NCI-H1930 (cell line): ENCODE measurements at places on chromosomes 6 and 20.

- DNase-seq = no peak
These were observed 86.6 kb upstream of the TOP1 start for GRCh38 chr20:40942006-40942405.

DNA sequence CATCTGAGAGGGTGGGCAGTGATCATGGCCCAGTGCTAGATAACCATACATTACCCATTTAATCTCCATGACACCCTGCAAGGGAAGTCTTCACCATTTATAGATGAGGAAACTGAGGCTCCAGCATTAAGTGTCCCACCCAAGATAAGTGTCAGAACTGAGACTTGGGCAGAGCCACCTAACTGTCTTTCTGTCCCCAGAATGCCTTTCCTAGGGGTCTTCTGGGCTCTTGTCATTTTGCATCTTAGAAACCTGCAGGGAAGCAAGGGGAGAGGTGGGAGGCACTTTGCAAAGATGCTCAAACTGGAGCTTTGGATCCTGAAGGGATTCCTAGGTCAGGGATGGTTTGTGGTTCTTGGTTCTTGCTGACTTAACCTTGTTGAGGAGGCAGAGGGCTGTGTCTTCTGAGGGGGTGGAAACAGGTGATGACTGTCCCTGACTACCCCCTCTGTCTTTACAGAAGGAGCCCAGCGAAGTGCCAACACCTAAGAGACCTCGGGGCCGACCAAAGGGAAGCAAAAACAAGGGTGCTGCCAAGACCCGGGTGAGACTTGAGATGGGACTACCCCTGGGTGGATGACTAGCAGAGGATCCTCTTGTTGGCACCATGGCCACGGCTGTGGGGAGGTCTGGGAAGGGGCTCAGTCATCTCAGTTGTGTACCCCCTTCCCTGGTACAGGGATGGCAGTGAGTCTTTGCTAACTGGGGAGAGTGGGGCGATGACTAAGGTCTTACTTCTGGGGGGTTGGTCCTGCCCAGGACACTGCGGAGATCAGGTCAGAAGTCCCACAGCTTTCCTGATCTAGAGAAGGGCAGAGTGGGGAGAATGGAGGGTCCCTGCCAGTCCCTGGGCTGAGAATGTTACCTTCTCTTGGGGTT is 5.8 kb downstream of the HMGA1 start:
- no peak for DNase-seq

GRCh38 chr6:68194846-68195478 is 440.1 kb upstream of the ADGRB3 start:
- no peak for DNase-seq

GRCh38 chr20:62181808-62182207 is 1.0 kb upstream of the MTG2 start:
- no peak for DNase-seq

GRCh38 chr6:108585921-108586536 is 25.3 kb downstream of the FOXO3 start:
- no peak for DNase-seq

- no peak for DNase-seq
These were observed 1.9 kb downstream of the PPP1R18 start for GRCh38 chr6:30684386-30685156.

DNA sequence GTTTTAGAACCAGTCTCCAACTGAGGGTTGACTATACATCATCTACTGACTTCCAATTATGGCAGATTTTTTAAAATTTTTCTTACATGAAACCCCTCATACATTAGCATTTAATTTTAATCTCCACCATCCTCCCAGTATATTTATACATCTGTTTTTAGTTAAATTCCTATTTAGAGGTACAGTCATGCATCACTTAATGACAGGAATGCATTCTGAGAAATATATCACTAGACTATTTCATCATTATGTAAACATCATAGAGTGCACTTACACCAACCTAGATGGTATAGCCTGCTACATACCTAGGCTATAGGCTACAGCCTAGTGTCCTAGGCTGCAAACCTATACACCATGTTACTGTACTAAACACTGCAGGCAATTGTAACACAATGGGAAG is 316.7 kb upstream of the MARCKS start:
- no peak for DNase-seq

DNA sequence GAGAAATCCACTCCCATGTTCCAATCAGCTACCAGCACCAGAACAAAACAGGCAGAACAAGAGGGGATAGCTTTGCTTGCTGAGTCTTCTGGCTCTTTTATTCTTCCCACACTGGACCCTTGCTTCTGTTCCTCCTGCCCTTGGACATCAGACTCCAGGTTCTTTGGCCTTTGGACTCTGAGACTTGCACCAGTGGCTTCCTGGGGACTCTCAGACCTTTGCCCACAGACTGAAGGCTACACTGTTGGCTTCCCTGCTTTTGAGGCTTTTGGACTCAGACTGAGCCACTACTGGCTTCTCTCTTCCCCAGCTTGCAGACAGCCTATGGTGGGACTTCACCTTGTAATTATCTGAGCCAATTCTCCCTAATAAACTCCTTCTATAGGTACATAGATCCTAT is 142.4 kb upstream of the RIN2 start:
- DNase-seq = no peak

DNA sequence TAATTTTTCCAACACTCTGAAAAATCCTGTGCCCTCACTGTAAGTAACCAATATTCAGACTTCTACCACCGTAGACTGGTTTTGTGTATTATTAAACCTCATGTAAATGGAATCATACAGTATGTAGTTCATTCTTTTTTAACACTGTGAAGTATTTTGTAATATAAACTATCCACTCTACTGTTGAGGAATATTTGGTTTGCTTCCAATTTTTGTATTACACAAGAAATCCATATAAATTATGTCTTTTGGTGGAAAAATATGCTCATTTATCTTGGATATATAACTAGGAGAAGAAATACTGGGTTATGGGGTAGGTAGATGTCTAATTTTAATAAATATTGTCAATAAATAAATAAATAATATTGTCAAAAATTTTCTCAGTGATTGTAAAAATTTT is 116.8 kb downstream of the CHD6 start:
- DNase-seq = no peak
